ENCODE measurements at places on chromosomes 11 and 22. TPM values are rescaled to one million over a fixed set of nuclear protein-coding genes. Genes with fewer than 3 reads are reported as not detected.

Gene HPX
- total RNA-seq = 1.3 TPM

DNA sequence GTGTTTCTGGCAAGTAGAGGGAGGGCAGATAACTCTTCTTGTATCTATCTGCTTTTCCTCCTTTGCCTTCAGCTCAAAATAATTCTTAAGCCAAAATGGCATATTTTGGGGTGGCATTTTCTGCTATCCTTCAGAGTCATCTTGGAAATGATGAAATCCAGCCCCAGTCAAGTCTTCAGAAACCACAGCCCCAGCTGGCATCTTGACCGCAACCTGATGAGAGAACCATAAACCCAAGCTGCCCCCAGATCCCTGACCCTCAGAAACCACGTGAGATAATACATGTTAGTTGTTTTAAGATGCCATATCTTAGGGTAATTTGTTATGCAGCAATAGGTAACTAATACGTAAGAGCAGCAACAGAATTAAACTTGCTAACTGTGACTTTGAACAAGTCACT lies 15.1 kb upstream of the PAMR1 start:
- no peaks in the 10 kb centered on the region for H3K36me3 ChIP-seq
- no peak overlapping the region for H3K27ac ChIP-seq
- no peaks in the 10 kb centered on the region for H3K27me3 ChIP-seq

DNA sequence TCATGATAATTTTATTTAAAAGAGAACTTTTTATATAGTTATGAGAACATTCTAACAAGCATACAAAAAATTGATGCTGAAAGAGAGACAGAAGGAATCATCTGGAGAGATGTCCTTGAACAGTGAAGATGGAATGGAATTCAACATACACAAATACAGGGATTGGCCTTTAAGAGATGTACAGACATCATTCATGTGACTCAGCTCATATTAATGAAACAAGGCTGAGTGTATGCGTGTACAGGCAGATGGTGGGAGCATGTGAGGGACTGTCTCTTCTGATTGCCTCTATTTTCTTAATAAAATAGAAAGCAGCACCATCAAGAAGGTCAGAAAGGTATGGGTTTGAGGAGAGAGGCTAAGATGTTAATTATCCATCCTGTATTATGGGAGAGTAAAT lies 793.3 kb downstream of the CNTN5 start:
- H3K27ac ChIP-seq = no peak overlapping the region
- no peak for DNase-seq
- H3K27me3 ChIP-seq = no peaks in the 10 kb centered on the region
- H3K4me1 ChIP-seq = no peaks in the 10 kb centered on the region

Gene RAD9A
- total RNA-seq = 7.9 TPM

Gene DLG2
- total RNA-seq = 14.5 TPM

DNA sequence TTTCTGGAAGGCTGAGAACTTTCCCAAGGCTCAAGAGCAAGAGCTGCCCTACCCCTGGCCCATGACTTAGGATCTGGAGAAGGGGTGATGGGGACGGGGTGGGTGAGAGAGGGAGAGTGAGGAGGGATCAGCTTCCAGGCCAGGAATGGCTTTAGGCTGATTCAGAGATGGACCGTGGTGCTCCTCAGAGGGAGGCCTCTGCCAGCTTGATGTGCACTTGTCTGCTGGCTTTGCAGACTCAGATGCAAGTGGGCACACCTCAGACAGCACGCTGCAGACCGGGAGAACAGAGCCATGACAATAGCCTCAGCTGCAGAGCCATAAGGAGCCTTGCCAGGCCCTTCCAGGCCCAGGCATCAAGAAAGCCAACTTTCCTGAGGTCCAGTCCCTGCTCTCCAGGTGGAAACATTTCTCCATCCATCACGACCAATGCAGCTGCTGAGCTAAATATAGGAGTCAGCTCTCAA lies 41.3 kb downstream of the ALX4 start:
- no peaks in the 10 kb centered on the region for H3K36me3 ChIP-seq
- H3K4me3 ChIP-seq = no peak overlapping the region
- H3K4me1 ChIP-seq = peaks cover 24% of the 10 kb centered on the region
- H3K27ac ChIP-seq = no peak overlapping the region
- DNase-seq = no peak
- no peaks in the 10 kb centered on the region for H3K27me3 ChIP-seq

- no peaks in the 10 kb centered on the region for H3K4me1 ChIP-seq
- H3K36me3 ChIP-seq = peaks cover 8% of the 10 kb centered on the region
- no peak overlapping the region for H3K4me3 ChIP-seq
- H3K27ac ChIP-seq = no peak overlapping the region
- no peak for DNase-seq
These were observed 78.4 kb downstream of the HSD17B12 start for GRCh38 chr11:43758927-43759326.

- no peak overlapping the region for H3K4me3 ChIP-seq
- peaks cover 3% of the 10 kb centered on the region for H3K36me3 ChIP-seq
- H3K27ac ChIP-seq = no peak overlapping the region
- no peak for DNase-seq
- no peaks in the 10 kb centered on the region for H3K27me3 ChIP-seq
These were observed 53.7 kb downstream of the HIPK3 start for GRCh38 chr11:33310720-33311500.

Gene ZW10
- 18.5 TPM for total RNA-seq

- no peaks in the 10 kb centered on the region for H3K27me3 ChIP-seq
- DNase-seq = peak; percentile 71
- no peak overlapping the region for H3K4me3 ChIP-seq
These were observed 55.0 kb upstream of the DEPDC7 start for GRCh38 chr11:32960553-32961164.

GRCh38 chr11:3229673-3230630 lies 2.3 kb downstream of the MRGPRE start:
- no peak overlapping the region for H3K4me3 ChIP-seq
- H3K4me1 ChIP-seq = no peaks in the 10 kb centered on the region
- H3K36me3 ChIP-seq = no peaks in the 10 kb centered on the region
- peaks cover 32% of the 10 kb centered on the region for H3K27me3 ChIP-seq
- H3K27ac ChIP-seq = no peak overlapping the region
- no peak for DNase-seq

- no peaks in the 10 kb centered on the region for H3K4me1 ChIP-seq
- no peak for DNase-seq
- no peaks in the 10 kb centered on the region for H3K36me3 ChIP-seq
- H3K27ac ChIP-seq = no peak overlapping the region
These were observed 1079.4 kb downstream of the BRD1 start for GRCh38 chr22:48748113-48748859.

Gene FAM227A
- 1.1 TPM for total RNA-seq

- peak overlapping the region; percentile 91 for H3K27ac ChIP-seq
- peaks cover 2% of the 10 kb centered on the region for H3K4me1 ChIP-seq
- H3K27me3 ChIP-seq = no peaks in the 10 kb centered on the region
These were observed 31.9 kb downstream of the ATG13 start for GRCh38 chr11:46649180-46649738.

Gene GAL3ST3
- total RNA-seq = 0.80 TPM

DNA sequence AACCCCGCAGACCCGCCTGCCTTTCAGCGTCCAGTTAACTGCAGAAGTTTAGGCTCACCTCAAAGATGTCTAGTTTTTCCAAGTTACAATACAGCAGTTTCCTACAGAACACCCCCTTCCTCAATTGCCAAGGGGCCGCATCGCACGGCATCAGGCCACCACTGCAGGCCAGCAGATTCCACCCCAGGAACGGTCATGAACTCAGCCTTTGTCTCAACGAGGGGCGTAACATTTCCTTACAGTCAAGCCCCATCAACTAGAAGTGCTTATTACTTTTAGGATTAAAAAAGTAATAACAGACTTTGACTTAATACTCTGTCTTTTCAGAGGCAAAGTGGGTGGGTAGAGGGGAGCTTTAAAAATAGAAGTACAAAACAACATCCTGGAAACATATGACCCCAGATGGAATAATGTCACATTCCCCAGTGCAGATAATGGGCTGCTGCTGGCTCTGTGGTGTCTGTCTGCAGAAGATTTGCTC lies 36.3 kb downstream of the PPP2R1B start:
- DNase-seq = peak; percentile 73
- H3K4me1 ChIP-seq = peaks cover 58% of the 10 kb centered on the region
- H3K36me3 ChIP-seq = peaks cover 25% of the 10 kb centered on the region
- H3K27ac ChIP-seq = peak overlapping the region; percentile 100
- no peaks in the 10 kb centered on the region for H3K27me3 ChIP-seq
- no peak overlapping the region for H3K4me3 ChIP-seq

- no peaks in the 10 kb centered on the region for H3K36me3 ChIP-seq
- H3K27ac ChIP-seq = peak overlapping the region; percentile 92
- H3K4me3 ChIP-seq = peak overlapping the region; percentile 50
These were observed 161.1 kb upstream of the GRK3 start for GRCh38 chr22:25403284-25403810.

GRCh38 chr11:34175284-34176019 lies 70.0 kb downstream of the NAT10 start:
- H3K4me3 ChIP-seq = no peak overlapping the region
- no peaks in the 10 kb centered on the region for H3K36me3 ChIP-seq
- peaks cover 11% of the 10 kb centered on the region for H3K4me1 ChIP-seq
- peaks cover 3% of the 10 kb centered on the region for H3K27me3 ChIP-seq

Gene CHRM4
- not detected for total RNA-seq

DNA sequence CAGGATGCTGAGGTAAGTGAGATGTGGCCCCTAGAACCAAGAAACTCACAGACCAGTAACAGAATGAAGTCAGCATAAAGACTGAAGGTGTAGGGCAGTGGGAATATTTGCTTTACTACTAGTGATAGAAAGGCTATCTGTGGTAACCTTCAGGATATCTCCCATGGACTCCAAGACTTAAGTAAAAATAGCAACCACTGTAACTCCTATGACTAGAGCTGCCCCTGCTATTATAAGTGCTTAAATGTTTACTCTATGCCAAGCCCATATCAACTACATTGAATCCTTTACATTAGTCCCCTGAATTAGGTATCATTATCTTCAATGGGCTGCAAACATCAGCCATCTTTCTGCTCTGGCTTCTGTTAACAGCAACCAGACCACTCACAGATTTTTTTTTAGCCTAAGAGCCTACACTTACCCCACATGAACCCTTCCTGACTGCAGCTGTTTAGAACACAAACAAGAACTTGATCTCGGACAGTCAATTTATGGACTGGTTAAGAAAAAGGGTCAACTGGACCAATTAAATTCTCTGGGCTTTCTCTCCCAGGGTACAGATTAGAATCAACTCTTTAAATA lies 335.1 kb upstream of the API5 start:
- H3K4me3 ChIP-seq = no peak overlapping the region
- H3K4me1 ChIP-seq = no peaks in the 10 kb centered on the region
- H3K36me3 ChIP-seq = no peaks in the 10 kb centered on the region
- H3K27me3 ChIP-seq = no peaks in the 10 kb centered on the region

DNA sequence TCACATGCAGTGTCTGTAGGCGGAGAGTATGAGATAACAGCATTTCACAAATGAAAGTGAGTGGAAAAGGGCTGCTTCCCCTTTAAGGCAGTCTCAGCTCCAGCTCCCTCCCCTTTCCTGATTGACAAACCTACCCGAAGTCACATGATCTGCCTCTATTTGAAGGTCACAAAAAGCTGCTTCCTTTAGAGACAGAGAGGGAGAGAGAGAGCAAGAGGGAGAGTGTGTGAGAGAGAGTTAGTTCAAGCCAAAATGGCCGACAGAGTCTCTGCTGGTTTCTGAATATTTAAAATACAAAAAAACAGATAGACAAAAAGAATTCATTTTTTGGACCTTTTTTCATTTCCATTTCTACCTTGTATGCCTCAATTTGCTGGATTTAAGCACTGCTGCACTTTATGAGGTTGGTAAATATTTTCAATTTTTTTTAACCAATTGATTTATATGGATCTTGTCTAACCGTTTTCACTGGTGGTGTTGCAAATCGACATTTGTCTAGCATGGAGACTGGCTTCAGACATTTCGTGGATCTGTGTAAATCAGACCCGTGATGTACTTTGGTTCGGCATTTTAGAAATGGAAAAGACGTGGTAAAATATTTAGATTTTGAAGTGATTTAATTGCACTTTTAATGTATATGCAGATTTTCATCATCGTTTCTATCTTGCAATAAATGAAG lies at the start of gene TNRC6B:
TNRC6B (plus strand) TSS at position 188 of the 679 bp plus-strand sequence; CDS start at position 399, 211 bp downstream.
- no peaks in the 10 kb centered on the region for H3K27me3 ChIP-seq
- H3K4me3 ChIP-seq = peak within 1 kb of the TSS; percentile 93
- peak within 1 kb of the TSS; percentile 95 for H3K27ac ChIP-seq
- H3K36me3 ChIP-seq = peaks cover 2% of the 10 kb centered on the region
- peak; percentile 100 for DNase-seq
- H3K4me1 ChIP-seq = peaks cover 29% of the 10 kb centered on the region

Gene STARD10
- 39.0 TPM for total RNA-seq

GRCh38 chr11:6633422-6634408 lies 14.5 kb upstream of the TPP1 start:
- H3K36me3 ChIP-seq = peaks cover 71% of the 10 kb centered on the region
- no peak overlapping the region for H3K4me3 ChIP-seq
- H3K27ac ChIP-seq = no peak overlapping the region
- H3K4me1 ChIP-seq = peaks cover 35% of the 10 kb centered on the region
- DNase-seq = no peak

- no peak overlapping the region for H3K4me3 ChIP-seq
- H3K27me3 ChIP-seq = peaks cover 6% of the 10 kb centered on the region
- H3K27ac ChIP-seq = no peak overlapping the region
These were observed 22.7 kb upstream of the P2RY2 start for GRCh38 chr11:73195191-73196007.

DNA sequence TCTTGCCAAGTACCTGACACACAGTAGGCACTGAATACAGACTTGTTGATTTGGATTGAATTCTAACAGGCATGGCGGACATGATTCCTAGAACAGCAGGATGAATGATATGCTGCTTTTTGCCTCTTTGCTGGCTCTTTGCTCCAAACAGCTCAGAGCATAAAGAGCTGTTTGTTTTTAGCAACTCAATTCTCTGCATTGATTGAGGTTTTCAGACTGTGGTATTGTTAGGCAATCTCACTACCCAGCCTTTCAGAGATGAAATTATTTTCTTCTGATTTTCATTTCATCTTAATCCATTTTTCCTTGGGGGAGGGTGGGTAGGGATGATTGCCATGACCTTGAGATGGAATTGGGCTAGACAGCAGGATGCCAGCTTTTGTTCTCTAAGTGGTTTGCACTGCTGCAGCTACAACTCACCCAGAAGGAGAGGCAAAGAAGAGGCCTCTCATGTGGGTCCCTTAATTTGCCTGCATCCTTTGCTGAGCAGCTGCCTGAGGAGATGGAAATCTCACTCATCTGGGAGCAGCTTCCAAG lies 20.5 kb downstream of the COA4 start:
- peaks cover 8% of the 10 kb centered on the region for H3K36me3 ChIP-seq
- H3K4me1 ChIP-seq = no peaks in the 10 kb centered on the region
- H3K27me3 ChIP-seq = no peaks in the 10 kb centered on the region
- no peak overlapping the region for H3K4me3 ChIP-seq

GRCh38 chr11:116109228-116109627 lies 605.0 kb upstream of the CADM1 start:
- no peaks in the 10 kb centered on the region for H3K27me3 ChIP-seq
- H3K4me1 ChIP-seq = no peaks in the 10 kb centered on the region
- H3K4me3 ChIP-seq = no peak overlapping the region
- H3K36me3 ChIP-seq = no peaks in the 10 kb centered on the region
- DNase-seq = no peak

GRCh38 chr22:47534804-47535410 lies 772.5 kb downstream of the TBC1D22A start:
- no peaks in the 10 kb centered on the region for H3K27me3 ChIP-seq
- no peak overlapping the region for H3K4me3 ChIP-seq
- peaks cover 23% of the 10 kb centered on the region for H3K4me1 ChIP-seq
- DNase-seq = no peak

Measured in muscle of leg (tissue), 16 donors.